K562 (cell line): ENCODE measurements at places on chromosomes 11 and 22. TPM values are rescaled to one million over a fixed set of nuclear protein-coding genes. Genes with fewer than 3 reads are reported as not detected.
A peak's percentile ranks its signal among the peaks of the same experiment; 100 is the strongest.

C11orf16 gene
- polyA plus RNA-seq: 0.05 TPM in 1 of 2 replicates, not detected in the other

SOX6 gene
- polyA plus RNA-seq: 3.4 and 4.7 TPM in 2 replicates

GAL gene
- polyA plus RNA-seq: 110 and 123 TPM in 2 replicates

KRTAP5-2 gene
- not detected in 2 replicates for polyA plus RNA-seq

TMEM25 gene
- polyA plus RNA-seq: 3.8 and 4.3 TPM in 2 replicates

SPECC1L gene
- 9.1 and 9.8 TPM in 2 replicates for polyA plus RNA-seq

GAB2 gene
- 10.9 and 16.1 TPM in 2 replicates for polyA plus RNA-seq

VWA5A gene
- 6.9 and 7.5 TPM in 2 replicates for polyA plus RNA-seq

PRRG4 gene
- not detected in 2 replicates for polyA plus RNA-seq

MOV10L1 gene
- polyA plus RNA-seq: 0.15 and 0.85 TPM in 2 replicates

GLB1L2 gene
- polyA plus RNA-seq: 14.9 and 15.6 TPM in 2 replicates

PRG3 gene
- not detected in 2 replicates for polyA plus RNA-seq

DNA sequence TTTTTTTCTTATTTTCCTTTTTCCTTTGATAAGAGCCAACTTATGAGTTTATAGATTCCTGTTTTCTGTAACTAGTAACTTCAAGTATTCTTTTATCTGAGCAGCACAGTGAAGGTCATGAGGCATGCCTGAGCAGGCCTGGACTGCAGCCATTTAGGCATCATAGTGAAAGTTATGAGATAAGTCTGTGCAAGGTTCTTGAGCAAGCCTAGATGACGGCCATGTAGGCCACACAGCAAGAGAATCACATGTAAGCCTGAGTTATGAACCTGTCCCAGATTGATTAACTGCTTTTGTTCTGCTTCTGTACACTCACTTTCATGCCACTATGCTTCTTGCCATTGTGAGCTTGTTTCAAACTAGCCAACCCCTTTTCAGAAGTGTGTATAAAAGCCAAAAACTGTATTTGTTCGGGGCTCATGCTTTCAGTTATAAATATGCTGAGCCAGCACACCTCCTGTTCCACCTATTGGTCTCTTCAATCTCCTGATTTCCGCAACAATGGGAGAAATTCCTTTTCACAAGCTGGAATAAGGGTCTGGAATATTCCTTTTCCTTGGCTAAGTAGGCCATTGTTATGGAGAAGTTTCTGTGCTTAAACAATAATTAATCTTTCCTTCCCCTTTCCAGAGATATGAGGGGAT, 745.7 kb downstream of the FAM181B start:
- DNase-seq: no peak

GRCh38 chr22:19959043-19959586, 17.5 kb upstream of the TXNRD2 start:
- DNase-seq: peak; percentile 100

DNA sequence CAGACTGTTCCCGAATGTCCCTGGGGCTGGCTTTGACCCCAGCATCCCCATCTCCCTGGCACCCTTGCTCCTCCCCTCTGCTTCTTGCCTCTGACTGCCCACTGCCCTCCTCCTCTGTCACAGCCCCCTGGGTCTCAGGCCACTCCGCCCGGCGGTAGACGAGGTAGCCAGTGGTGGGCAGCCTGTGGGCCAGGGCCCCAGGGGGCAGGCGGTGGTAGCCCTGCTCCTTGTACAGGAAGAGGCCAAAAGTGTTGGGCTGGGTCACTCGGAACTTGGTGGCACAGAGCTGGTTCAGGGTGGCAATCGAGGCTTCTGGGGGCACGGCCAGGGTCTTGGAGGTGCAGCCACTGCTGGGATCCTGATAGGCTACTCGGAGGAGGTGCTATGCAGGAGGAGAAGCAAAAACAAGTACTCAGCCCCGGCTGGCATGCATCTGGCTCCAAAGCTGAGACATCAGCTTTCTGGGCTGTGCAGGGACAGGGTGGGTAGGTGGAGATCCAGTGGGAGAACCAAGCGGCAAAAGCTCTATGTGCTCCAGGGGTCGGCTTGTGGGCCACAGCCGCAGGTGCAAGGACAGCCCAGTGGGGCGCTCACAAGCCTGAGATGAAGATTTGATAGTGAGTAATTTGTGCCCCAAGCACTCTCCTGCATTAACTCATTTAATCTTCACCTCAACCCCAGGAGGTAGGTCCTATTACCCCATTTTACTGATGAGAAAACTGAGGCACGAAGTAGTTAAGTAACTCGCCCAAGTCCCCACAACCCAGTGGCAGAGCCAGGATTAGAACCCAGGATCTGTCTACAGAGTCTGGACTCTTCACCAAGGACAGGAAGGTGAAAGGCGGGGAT, 3.6 kb downstream of the RIN1 start:
- no peak for DNase-seq

DNA sequence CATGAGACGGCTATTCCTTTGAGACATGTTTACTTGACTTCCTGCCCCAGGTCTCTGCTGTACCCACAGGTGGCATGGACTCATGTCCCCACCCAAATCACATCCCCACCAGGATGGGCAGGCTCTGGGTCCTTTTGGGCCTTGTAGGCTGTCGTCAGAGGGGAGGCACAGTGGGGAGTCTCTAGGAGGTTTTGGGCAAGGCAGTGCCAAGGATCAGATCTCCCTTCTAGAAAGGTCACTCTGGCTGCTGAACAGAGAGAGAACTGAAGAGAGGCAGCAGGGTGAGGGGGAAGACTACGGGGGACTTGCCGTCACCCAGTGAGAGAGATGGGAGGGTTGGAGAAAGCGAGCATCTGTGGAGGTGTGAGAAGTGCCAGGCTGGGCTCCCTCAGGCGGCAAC, 4.6 kb upstream of the KCNQ1OT1 start:
- DNase-seq: no peak

DNA sequence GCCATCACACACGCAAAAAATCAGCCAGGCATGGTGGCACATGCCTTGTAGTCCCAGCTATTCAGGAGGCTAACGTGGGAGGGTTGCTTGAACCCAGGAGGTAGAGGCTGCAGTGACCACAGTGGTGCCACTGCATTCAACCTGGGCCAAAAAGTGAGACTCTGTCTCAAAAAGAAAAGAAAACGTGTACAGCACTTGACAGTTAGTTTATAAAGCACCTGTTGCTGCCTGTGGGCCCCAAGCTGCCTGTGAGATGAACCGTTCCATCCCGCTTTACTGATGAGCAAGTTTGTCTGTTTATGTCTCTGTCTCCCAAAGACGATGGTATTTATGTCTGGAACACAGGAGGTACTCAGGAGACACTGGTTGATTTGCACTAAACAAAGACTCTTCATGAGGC, 1.5 kb upstream of the PRR5 start:
- no peak for DNase-seq

DNA sequence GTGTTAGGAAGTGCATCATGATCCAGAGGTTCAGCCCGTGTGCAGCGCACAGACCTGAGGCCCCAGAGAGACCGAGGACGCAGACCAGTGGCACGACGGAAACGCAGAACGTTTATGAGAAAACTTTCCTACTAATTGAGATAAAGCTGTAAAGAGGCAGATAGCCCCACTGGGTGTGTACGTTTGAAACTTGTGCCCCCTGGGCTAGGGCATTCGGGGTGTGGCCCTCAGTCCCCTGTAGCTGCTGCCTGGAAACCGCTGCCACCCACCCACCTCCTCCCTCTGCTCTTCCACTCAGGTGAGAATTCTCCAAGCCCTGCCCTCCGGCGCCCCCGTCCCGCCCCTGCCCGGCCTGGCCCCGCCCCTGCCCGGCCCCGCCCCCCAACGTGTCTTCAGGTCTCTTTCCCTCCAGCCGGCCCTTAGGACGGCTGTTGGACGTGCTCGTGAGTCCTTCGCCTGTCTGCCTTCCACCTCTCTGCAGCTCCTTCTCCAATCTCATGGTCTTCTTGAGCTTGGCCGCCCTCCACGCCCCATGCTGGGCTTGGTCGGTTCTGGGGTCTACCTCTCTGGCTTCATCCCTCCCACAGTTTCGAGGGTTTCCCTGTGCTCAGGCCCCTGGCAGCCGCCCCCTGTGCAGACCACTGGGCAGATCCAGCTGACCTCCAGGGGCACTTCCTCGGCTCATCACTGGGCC, 12.1 kb downstream of the MAPK8IP2 start:
- DNase-seq: peak; percentile 87

DNA sequence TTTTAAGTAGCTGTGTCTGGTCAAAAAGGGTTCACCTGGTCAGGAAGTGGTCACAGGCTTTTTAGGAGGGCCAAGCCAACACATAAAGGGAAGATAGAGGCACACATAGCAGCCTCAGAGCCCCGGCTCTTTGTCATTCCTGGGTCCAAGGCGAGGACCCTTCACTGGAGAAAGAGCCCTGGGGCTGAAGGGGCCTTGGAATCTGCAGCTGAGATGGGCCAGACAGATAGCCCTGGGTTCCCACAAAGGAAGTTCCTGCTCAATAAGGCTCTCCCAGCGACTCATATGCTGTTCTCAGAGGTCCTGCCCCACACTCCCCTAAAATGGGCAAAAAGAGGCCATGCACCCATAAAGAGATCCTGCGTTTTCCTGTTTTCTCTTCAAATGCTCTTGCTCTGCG, 77.7 kb downstream of the LINC01488 start:
- DNase-seq: no peak

DNA sequence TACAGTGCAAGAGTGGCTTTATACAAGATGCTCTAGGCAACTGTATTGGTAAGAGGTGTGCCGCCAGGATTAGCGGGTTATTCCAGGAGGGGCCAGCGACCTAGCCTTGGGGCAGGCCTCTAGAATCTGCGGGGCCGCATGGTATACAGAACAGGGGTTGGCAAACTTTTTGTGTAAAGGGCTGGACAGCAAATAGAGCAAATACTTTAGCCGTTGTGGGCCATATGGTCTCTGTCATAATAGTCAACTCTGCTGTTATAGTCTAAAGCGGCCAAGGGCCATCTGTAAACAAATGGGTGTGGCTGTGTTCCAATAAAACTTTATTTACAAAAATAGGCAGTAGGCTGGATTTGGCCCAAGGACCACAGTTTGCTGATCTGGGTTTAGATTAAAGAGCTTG, 32.6 kb downstream of the FBLN1 start:
- DNase-seq: no peak

DNA sequence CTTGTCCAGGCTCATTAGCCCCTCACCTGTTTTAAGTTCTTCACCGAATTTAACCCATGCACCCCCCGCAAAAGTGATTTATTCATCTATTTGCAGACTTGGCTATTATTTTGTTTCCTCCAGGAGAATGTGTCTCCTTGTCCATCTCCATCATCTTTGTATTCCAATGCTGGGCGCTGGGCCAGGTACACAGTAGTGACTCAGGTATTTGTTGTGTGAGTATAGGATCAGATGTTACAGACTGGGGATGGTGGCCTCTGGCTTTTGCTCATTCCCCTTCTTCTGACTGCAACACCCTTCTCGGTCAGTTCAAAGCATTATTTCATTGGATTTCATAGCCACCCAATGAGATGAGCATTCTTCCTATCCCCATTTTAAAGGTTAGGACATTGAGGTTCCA, 408.2 kb downstream of the MN1 start:
- DNase-seq: no peak

GRCh38 chr11:96263238-96263763, 79.7 kb downstream of the MAML2 start:
- DNase-seq: no peak

- peak; percentile 88 for DNase-seq
These were observed 563 bp downstream of the BID start for GRCh38 chr22:17773606-17774205.

DNA sequence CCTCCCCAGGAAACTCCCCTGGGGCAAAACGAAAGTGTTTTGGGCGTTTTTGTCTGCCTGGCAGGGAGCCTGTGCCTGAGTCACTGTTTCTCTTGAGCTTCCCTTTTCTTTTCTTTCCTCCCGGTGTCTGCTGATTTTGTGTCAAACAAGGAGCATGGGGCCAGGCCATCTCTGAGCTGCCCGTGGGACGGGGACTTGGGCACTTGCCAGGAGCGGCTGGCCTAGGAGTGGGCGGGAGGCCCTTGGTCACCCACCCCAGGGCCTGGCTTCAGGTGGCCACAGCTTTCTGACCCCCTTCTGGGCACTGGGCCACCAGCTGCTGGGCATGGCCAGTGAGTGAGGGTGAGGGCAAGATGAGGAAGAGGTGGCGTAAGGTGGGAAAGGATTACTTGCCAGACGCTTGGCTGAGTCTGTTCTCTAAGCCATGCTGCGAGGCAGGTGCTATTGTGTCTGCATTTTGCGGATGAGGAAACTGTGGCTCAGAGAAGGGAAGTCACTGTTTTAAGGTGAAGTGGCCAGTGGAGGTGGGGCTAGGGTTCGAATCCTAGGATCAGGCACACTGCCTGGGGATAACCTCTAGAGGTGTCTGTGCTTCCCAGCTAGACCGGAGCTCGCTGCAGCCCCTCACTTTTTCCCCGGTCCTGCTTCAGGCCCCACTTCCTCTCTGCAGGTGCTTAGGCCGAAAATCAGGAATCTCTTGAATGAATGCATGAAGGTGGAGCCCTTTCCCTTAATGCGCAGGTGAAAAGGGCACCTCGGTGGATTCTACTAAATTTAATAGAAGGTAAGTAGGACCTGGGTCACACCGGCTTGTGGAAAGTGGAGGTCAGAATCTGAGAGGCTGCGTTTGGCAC, 7.8 kb upstream of the NFAM1 start:
- no peak for DNase-seq

GRCh38 chr11:95296621-95297025, 65.6 kb upstream of the SESN3 start:
- no peak for DNase-seq

GRCh38 chr11:126502982-126503381, 147.5 kb downstream of the ST3GAL4 start:
- DNase-seq: no peak

DNA sequence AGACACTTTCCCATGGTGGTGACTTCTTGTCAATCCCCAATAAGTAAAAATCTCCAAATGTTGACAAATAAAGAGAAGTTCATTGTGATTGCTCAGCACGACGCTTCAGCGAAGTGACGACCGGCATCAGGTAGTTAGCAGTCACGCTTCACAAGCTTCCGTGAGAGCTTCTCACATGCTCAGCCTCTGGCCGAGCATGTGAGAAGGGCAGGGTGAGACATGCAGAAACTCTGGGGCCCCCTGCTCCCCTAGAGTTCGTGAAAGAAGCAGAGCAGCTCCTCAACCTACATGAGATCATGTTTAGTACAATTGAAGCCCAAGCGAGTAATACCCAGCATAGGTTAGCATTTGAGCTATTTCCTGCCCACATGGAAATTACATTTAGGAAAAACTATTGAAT, 4.4 kb upstream of the C11orf16 start:
- no peak for DNase-seq

GRCh38 chr11:2533587-2534133, 88.9 kb downstream of the KCNQ1 start:
- peak; percentile 80 for DNase-seq

DNA sequence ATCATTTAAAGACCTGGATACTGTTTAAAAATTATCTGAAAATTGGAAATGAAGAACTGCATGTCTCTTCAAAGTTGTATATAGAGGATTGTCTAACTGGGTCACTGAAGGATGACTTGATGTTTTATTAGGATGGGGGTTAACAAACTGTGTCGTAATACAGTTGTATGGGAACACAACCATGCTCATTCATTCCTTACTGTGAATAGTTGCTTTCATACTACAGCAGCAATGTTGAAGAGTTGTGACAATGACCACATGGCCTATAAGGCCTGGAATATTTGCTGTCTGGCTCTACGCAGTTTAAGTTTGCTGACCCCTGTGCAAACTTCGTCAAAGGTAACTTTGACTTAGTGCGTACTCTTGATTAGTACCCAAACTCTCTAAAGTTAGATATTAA, 38.4 kb downstream of the FDX1 start:
- DNase-seq: no peak
